ENCODE measurements at places on chromosomes 3 and 15.

DNA sequence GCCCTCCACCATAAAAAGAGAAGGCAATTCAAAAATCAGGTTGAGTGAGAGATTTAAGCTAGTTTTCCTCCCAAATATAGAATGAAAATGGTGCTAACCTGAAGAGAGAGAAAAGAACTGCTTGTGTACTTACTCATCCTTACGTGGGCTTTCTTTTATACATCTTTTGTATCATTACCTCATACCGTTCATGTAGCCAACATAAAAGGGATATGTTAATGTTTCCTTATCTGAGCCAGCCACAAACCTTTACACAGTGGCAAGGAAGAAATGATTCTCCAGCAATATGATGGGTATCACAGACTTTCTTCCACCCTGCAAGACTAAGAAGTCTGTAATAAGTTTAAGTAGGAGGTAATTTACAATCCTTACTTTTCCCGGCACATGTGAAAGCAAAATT is 600.8 kb upstream of the ZNF385D start:
- DNase-seq = no peak

GRCh38 chr3:37764586-37764985 is 97.1 kb upstream of the CTDSPL start:
- DNase-seq = no peak

DNA sequence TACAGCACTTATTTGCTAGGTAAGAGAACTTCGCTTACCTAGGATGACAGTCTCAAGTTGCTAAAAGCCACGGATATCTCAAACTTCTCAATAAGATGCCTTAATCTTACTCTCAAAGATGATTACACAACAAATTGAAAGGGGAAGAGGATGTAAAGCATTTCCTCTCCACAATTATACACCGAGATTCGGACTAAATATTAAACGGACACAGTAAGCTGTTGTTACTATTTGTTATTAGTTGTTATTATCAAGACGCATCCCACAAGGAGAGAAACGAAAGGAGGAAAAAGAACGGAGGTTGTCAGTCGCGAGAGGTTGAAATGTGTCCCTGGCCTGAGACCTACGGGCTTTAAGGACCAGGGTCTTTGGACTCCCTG is 660 bp downstream of the ZNF106 start:
- DNase-seq = no peak

DNA sequence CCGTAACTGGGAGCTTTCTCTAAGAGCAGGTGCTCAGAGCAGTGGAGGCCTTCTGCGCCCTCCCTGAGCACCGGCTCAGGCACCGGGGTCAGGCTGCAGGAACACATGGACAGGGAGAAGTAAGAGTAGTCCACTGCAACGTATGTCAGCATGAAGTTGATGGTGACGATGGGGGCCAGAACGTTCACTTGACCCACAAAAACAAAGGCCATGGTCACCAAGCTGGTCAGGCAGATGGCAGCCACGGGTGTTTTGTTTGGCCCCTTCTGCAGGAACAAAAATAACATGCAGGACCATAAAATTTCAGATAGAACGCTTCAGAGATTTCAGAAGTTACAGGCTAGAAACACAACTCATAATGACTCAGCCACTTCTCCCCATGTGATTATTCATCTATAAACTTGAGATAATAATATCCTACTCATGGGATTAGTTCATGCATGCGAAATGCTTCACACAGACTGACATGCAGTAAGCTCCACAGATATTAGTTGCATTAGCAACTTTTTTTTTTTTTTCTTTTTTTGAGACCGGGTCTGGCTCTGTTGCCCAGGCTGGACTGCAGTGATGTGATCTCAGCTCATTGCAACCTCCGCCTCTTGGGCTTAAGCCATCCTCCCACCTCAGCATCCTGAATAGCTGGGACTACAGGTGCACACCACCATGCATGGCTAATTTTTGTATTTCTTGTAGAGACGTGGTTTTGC is 52.2 kb upstream of the HEG1 start:
- DNase-seq = no peak

- DNase-seq = no peak
These were observed 36.6 kb downstream of the UACA start for GRCh38 chr15:70726753-70727152.

- no peak for DNase-seq
These were observed 468.9 kb upstream of the WNT5A start for GRCh38 chr3:55955891-55956477.

Measured in activated naive CD4-positive, alpha-beta T cell treated with Interleukin-2 at 50 U/mL for 16 hours (primary cell).